Osteoblast (primary cell): ENCODE measurements at places on chromosomes 4 and X. TPM values are rescaled to one million over a fixed set of nuclear protein-coding genes. Genes with fewer than 3 reads are reported as not detected.
A peak's percentile ranks its signal among the peaks of the same experiment; 100 is the strongest.

AGA gene
- total RNA-seq: 43.4 and 61.9 TPM in 2 replicates

ESX1 gene
- total RNA-seq: not detected in 2 replicates

- peak; percentile 51 for DNase-seq
These were observed 14.0 kb downstream of the PLCXD1 start for GRCh38 chrX:295136-295535.

GRCh38 chr4:93384241-93384640 is 444.3 kb upstream of the ATOH1 start:
- no peak for DNase-seq

- no peak for DNase-seq
These were observed 24.1 kb downstream of the FGFRL1 start for GRCh38 chr4:1035510-1035909.

DNA sequence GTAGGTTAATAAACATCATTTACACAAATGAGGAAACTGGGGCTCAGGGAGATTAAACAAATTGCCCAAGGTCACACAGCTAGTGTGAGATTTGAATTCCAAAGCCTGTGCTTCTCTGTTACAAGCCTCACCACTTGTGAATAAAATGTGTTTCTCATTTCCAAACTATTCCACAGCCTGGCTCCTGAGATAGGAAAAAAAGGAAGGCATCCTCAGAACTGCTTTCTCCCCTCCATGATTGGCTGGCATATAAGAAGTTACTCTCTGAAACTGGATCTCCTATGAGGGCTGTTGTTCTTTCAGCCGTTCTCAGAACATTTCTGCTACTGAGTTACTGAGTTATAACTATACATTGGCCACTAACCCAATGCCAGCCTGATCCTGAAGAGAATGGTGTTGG is 237.9 kb downstream of the MAML3 start:
- DNase-seq: no peak

GRCh38 chr4:61489927-61490326 is 289.8 kb downstream of the ADGRL3 start:
- DNase-seq: no peak

SH3RF1 gene
- total RNA-seq: 33.0 and 37.6 TPM in 2 replicates

C4orf17 gene
- total RNA-seq: not detected in 2 replicates

- DNase-seq: no peak
These were observed 240.5 kb downstream of the GRIA3 start for GRCh38 chrX:123424546-123424945.

GRCh38 chrX:19839770-19840254 is 47.6 kb downstream of the SH3KBP1 start:
- DNase-seq: no peak

GRCh38 chr4:1739358-1739757 is 18.0 kb downstream of the TACC3 start:
- no peak for DNase-seq

- no peak for DNase-seq
These were observed 7.0 kb downstream of the ATP8A1 start for GRCh38 chr4:42649870-42650269.

- no peak for DNase-seq
These were observed 60.2 kb upstream of the RPS6KA6 start for GRCh38 chrX:84248226-84248625.

GPR50 gene
- not detected in 2 replicates for total RNA-seq

DNA sequence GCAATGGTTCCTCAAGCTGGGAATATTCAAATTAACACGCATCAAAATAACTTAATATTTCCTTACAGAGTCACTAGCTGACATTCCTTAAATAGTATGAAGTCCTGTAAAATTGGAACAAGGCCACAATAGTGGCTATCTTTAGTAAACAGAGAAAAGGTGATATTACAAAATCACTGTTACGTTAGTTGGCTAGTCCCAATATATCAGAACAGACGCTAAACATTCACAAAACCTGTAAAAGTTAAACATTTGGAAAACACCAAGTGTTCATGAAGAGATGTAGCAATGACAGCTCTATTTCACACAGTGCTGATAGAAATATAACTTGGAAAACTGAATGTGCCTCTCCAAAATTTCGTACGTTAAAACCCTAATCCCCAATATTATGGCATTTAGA is 61.0 kb upstream of the FAM47C start:
- no peak for DNase-seq

- DNase-seq: peak; percentile 74
These were observed 8.8 kb upstream of the DGAT2L6 start for GRCh38 chrX:70168238-70169188.

DNA sequence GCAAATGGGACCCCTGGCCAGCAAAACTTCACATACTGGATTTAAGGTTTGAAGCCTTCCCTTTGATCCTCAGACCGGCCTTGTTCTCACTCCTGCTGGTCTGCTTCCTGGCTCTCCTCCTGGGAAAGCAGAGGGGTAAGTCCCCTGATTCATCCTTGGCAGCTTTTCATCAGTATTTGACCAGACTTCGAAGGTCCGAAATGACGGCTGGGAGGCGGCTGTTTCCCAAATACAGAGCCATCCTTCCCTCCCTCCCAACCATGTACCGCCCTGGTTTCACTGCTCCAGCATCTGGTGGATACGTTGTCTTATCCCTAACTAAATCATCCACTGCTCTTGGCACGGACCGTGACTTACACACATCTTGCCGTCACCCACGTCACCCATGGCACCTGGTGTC is 265.5 kb downstream of the BCOR start:
- no peak for DNase-seq

DNA sequence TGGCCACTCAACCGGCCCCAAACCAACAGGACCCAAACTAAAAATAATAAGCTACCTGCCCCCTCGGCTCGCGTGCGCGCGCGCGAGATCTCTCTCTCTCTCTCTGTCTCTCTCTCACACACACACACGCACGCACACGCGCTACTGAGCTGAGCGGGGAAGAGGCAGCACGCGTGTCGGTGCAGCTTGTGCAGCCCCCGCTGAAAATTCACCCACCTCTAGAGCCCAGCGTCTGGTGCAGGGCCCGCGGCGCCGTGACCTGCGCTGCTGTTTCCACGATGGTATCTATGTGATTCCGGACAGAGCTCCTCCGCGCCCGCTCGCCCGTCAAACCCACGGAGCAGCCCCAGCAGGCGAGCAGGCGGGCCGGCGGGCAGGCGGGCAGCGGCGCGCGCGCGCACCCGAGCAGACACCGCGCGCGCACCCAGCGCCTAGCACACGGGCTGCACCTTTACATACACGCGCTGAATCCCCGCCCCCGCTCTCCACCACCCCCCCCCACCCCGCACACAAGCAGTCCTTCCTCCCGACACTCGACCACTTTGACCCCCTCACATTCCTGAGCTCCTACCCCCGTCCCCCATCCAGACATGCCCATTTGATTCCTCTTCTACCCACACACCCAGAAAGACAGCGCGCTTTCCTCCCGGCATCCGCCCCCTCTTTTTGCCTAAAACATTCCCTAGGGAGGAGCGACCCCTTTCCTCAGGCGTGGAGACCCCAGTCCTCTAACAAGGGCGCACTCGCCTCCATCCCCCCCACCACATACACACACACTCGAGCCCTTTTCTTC is 1.0 kb downstream of the SLITRK4 start:
- no peak for DNase-seq

DNA sequence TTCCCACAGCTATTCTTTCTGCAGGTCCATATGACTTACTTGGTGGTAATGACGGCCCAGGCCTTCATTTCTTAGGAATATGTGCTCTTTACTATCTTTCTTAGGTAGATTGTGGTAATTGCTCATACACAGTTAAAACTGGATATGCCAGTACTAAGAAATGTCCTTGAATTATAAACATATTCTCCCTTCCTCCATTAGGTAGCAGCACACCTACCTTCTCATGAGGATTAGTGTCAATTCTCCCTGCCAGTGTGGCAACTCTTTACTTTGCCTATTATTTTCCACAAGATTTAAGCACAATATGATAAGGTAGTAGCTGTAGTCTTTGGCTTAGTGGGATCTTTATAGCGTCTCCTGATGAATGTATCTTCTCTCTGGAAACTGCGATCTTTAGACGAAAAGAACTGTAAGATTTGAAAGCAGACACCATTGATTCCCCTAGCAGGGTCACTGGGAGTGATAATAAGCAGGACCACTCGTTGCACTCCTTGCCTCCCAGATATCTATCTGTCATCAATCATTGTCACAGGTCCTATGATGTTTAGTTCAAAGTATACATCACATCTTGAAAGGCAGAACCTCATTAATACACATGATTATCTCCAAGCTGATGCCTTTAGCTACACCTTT is 1240.7 kb downstream of the C4orf33 start:
- DNase-seq: no peak

- no peak for DNase-seq
These were observed 100.2 kb upstream of the MID1IP1 start for GRCh38 chrX:38701073-38701472.

DNA sequence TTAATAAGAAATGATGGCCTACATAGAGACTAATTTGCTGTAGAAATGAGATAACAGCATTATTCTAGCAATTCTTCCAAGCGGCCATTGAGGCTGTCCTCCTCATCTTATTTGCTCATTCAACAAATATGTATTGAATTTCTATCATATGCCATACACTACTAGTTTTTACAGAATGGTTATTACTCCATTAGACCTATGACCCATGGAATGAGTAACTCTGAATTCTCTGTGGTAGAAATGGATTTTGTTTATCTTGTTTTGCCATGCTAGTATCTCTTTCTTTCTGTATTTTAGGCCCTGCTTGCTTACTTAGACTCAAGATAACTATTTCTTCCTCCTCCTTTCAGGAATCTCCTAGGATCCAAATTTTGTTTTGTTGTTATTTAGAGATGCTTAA is 103.5 kb downstream of the RPA4 start:
- DNase-seq: no peak

SMARCA1 gene
- total RNA-seq: 44.8 and 58.6 TPM in 2 replicates

ITGB1BP2 gene
- 1.1 and 1.5 TPM in 2 replicates for total RNA-seq

TNIP2 gene
- total RNA-seq: 37.7 and 44.9 TPM in 2 replicates

LRP2BP gene
- total RNA-seq: 1.4 and 1.5 TPM in 2 replicates

- no peak for DNase-seq
These were observed 8.2 kb upstream of the TLR10 start for GRCh38 chr4:38791010-38791409.

DNA sequence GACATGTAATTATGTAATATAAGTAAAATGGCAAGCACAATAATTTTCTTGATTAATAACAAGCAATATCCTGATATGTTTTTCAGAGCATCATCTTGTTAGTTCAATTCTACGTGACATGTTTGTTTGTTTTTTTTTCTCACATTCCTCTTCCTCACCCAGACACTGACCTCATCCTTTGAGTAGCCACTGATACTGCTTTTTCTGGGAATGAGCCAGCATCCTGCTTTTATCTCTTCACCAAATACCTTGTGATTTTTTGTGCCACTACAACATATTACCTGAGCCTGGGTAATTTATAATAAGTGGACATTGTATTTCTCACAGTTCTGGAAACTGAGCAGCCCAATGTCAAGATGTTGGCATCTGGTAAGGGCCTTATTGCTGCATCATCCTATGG is 484.0 kb downstream of the NAF1 start:
- no peak for DNase-seq

TMEM156 gene
- total RNA-seq: under 0.01 TPM in 1 of 2 replicates, not detected in the other

- peak; percentile 57 for DNase-seq
These were observed 29.5 kb downstream of the MSL3 start for GRCh38 chrX:11787564-11787963.

- DNase-seq: no peak
These were observed 66.3 kb upstream of the FAM9C start for GRCh38 chrX:13110433-13111324.

DNA sequence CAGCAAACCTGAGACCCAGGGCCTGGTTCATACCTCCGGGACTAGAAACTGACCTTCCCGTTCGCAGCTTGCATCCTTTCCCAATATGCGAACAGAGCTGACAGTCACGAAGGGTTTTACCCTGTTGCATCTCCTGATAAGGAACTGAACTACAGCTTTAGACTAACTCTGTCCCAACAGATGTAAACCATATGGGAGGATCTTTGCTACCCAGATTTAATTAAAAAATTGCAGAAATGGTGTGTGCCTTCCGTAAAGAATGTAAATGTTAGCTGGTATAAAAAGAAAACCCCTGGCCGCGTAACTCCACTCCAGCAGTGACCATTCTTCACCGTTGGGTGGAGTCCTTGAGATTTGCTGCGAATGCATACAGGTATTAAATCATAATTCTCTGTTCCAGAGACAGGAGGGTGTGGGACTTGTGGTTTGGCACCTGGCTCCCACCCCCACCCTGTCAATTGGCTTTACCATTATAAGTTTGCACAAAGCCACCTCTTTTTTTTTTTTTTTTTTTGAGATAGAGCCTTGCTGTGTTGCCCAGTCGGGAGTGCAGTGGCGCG is 40.6 kb upstream of the SORCS2 start:
- peak; percentile 75 for DNase-seq

DNA sequence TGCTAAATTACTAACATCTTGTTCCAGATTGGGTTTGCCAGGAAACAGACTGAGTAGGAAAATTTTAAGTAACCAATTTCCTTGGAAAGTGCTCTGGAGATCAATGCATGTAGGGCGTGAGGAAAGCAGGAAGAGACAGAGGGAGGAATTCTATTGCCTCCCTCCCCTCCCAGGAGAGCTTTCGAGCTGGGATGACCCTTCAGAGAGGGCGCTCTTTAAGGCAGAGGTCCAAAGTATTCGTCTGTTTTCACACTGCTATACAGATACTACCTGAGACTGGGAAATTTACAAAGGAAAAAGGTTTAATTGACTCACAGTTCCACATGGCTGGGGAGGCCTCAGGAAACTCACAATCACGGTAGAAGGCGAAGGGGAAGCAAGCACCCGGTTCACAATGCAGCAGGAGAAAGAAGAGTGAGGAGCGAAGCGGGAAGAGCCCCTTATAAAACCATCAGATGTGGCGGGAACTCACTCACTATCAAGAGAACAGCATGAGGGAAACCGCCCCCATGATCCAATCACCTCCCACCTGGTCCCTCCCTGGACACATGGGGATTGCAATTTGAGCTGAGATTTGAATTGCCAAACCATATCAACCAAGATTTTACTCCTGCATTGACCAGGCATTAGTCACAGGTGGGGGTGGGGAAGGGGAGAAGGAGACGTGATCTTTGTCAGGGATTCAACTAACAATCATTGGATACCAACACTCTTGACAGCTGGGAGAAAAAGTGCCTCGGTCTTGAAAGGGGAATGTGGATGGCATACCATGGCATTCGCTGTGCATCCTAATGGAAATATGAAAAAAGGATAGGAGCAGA is 63.8 kb downstream of the SLITRK2 start:
- DNase-seq: no peak

NRK gene
- under 0.01 TPM in 1 of 2 replicates, not detected in the other for total RNA-seq

VSIG1 gene
- total RNA-seq: not detected in 2 replicates

DNA sequence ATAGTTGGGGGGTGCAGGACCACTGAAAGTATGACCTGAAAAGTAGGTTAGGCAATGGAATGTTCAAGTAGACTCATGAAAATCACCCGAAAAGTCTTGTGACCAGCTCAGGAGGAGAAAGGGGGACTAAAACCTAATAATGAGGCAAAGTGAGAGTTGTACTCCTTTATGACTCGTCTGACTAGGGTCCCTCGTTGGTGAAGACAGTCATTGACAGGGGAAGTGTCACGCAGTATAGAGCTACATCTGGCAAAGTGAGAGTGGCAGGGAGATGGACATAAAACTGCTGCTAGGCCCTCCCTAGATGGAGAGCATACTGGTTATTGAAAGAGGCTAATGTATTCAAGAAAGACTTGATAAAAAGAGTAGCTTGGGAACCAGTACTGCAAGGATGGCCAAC is 20.5 kb downstream of the OTUD6A start:
- no peak for DNase-seq
